ENCODE measurements at places on chromosomes 13 and 19. TPM values are rescaled to one million over a fixed set of nuclear protein-coding genes. Genes with fewer than 3 reads are reported as not detected.
A peak's percentile ranks its signal among the peaks of the same experiment; 100 is the strongest.

GRCh38 chr13:42487221-42487620 lies 86.7 kb upstream of the TNFSF11 start:
- DNase-seq: no peak

- no peak for DNase-seq
Measured at GRCh38 chr13:53151336-53152056, 122.9 kb downstream of the OLFM4 start.

DNA sequence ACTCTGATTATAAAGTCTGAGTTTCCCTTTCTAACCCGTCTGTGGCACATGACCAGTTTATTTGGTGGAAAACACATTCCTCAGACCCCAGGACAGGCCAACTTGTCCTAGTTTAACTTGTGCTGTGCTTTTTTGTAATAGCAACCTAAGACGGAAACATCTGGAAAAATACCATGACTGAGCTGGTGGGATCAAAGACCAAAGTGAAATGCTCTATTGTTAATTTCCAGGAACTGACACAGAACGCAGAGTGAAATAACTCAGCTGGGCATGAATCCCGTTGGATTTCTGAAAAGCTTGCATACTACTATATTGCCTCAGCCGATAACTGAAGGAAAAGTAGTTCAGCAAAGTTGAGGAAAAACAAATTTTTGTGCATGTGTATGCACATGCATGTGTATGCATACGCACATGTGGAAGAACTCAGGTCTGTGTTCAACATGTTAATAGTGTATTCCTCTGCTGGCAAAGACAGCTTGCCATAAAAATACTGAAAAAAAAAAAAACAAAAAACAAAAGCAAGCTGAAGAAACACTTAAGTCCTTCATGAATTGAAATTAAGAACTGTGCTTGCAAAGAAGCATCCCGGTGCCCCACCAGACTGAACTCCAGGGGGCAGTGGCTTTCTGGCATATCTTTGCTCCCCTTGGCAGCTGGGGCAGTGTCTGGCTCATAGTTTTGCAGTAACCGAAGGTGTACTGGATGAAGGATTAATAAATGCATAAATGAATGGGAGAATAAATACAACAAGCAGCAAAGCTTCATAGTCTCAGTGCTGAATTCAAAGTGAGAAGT lies 187.8 kb downstream of the LHFPL6 start:
- no peak for DNase-seq

- DNase-seq: peak; percentile 93
Measured at GRCh38 chr19:18021121-18021755, 13.3 kb downstream of the ARRDC2 start.

GRCh38 chr19:46192992-46193650 lies 36.4 kb upstream of the IGFL1 start:
- DNase-seq: no peak

DNA sequence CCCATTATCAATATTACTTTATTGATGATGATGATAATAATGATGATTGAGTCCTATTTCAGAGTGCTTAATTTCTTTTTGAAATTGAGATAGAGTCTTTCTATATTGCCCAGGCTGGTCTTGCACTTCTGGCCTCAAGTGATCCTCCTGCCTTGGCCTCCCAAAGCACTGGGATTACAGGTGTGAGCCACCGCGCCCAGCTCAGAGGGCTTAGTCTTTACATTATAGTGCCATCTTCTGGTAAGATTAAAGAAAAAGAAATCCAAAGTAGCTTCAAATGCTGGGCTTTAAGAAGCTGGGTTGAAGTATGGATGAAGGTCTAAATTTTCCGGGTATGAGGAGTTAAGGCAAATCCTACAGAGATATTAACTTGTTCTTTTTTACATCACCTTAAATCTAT lies 3.4 kb upstream of the ZNF333 start:
- peak; percentile 73 for DNase-seq

- DNase-seq: no peak
Measured at GRCh38 chr13:98719527-98720250, 32.8 kb downstream of the SLC15A1 start.

- no peak for DNase-seq
Measured at GRCh38 chr13:21596722-21597121, 7.2 kb downstream of the MICU2 start.

DNA sequence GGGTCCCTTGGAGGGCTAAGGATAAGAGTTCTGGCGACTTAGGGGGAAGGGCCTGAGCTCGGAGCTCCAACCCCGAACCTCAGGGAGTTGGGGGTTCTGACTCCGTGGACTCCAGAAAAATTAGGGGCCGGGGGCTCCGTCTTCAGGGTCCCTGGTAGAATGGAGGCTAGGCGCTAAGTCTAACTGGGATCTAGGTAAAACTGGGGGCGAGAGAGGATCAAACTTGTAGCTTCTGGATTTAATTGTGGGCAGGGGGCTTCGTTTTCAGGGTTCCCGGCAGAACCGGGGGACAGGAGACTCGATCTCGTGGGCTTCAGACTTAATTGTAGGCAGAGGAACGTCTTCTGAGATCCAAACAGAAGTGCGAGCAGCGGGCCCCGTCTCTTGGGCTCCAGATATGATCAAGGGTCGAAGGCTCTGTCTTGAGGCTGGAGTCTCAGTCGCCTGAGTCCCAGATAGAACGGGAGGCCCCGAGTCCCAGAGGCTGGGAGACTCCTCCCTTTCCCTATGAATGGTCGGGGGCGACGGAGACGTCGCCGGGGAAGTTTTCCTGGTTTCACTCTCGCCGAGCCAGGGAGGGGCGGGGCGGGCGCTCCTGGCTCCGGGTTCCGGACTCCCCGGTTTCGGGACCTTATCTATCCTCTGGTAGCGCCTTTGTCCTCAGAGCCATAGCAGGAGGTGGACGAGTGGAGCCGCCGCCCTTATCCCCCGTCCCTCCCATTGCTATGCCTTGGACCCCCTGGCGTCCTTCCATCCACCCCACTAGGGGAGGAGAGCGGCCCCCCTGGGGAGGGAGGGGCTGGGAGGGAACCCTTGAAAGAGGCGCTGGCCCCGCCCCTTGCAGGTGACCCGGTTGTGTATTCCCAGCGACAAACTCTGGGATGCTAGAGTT lies 1.3 kb downstream of the NECTIN2 start:
- peak; percentile 83 for DNase-seq

- no peak for DNase-seq
Measured at GRCh38 chr19:33703821-33704220, 82.1 kb downstream of the CHST8 start.

GRCh38 chr19:9620842-9621155 lies 233 bp downstream of the ZNF561 start:
- DNase-seq: no peak

DNA sequence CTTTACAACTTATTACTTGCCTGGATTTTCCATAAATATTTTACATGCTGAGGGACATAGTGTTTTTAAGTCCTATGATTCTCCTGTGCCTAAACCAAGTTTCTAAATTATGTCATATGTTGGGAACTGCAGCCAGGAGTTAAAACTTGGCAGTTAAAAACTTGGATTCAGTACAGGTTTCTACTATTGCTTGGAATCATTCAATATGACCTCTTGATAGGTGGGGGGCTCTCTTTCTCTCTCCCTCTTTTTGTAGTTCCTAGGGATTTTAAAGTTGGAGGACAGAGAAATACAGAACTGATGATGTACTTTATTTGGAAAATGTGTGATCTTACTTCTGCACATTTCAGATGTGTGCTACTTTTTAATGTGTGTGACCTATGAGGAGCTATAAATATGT lies 4.7 kb downstream of the CSNK1A1L start:
- DNase-seq: no peak

GRCh38 chr13:96650301-96650886 lies 343.9 kb downstream of the OXGR1 start:
- no peak for DNase-seq

- DNase-seq: no peak
Measured at GRCh38 chr13:39565036-39565949, 37.7 kb downstream of the LHFPL6 start.

- peak; percentile 78 for DNase-seq
Measured at GRCh38 chr13:112842343-112842856, 126.6 kb upstream of the MCF2L start.

GRCh38 chr13:50446611-50447010 lies 396.9 kb downstream of the DLEU7 start:
- DNase-seq: no peak

- DNase-seq: peak; percentile 62
Measured at GRCh38 chr19:3367628-3368440, 1.5 kb downstream of the NFIC start.

DNA sequence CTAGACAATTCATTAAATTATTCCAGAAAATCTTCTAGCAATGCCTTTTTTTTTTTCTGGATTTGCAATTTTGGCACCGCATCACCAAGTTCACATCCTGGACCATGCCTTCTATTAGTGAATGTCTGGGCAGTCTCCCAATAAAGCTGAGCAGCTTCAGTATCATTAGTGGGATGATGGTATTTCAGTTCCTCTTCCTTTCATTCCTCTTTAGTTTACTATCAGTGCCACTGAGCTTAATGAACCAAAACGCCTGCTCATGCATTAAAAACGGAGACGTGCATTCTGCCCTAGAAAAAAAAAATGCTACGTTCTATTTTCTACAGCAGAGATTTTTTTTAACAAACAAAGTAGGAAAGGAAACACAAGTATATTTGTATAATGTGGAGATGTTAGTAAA lies 343.0 kb downstream of the PCDH9 start:
- no peak for DNase-seq

- DNase-seq: no peak
Measured at GRCh38 chr13:46516599-46517338, 36.2 kb upstream of the LRCH1 start.

- DNase-seq: peak; percentile 88
Measured at GRCh38 chr19:35715981-35716800, 1.6 kb upstream of the KMT2B start.

DNA sequence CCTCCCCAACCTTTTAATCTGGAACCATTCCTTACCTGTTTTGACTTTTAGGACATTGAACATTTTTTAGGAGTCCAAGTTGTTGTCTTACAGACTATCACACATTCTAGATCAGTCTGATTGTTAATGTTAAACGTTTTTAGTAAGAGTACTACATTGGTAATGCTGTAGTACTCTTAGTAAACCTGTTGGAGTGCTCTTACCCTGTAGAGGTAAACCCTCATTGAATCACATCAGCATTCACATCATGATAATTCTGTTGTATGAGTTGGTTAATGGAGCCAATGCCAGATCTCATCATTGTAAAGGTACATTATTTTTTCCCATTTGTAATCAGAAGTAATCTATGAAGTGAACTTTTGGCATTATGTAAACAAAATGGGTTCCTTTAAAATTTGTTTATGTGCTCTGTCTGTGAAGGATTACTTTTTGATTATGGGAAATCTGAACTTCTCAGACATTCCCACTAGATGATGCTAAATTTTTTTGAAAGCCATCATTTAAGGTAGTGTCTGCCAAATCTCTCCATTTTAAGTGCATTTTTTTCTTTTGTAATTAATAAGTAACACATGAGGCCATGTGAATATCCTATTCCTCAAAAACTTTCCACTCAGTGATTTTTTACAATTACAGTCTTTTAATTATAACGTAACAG lies 55.2 kb downstream of the VWA8 start:
- DNase-seq: no peak

- no peak for DNase-seq
Measured at GRCh38 chr13:51950722-51951121, 60.5 kb downstream of the ATP7B start.

GRCh38 chr19:13764821-13765394 lies 586 bp downstream of the MRI1 start:
- DNase-seq: peak; percentile 76

DNA sequence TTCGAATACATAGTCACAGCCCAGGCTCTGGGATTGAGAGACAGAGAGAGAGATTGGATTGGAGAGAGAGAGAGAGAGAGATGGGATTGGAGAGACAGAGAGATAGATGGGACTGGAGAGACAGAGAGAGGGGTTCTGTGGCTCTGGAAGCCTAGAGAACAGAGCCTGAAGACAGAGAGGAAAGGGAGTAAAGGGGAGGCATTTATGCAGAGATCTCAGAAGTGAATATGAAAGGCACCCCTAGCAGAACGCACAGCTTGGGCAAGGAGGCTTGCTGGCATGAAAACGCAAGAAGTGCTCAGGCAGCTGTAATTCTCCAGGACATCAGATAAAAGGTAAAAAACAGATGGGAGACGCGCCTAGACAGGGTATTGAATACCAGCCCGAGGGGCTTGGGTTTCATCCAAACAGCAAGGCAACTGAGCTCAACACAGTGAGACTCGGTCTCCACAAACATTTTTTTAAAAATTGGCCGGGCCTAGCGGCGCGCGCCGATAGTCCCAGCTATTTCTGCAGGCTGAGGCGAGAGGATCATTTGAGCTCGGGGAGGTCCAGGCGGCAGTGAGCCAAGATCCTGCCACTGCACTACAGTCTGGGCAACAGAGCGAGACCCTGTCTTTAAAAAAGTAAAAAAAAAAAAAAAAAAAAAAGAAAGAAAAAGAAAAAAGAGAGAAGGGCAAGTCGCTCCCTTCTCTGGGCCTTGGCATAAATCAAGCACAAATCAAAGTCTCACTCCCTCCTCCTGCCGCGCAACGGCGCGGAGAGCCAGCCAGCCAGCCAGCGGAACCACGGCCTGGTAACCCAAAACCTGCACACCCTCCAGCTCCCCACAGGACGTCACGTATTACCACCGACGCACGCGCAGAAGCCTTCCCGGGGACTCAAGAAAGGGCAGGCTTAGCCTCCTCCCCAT lies 774 bp upstream of the PPP2R1A start:
- DNase-seq: peak; percentile 100

GRCh38 chr13:110312339-110313031 lies 5.4 kb downstream of the COL4A2 start:
- no peak for DNase-seq

GRCh38 chr13:110239280-110240125 lies 67.5 kb downstream of the COL4A1 start:
- DNase-seq: no peak

DNA sequence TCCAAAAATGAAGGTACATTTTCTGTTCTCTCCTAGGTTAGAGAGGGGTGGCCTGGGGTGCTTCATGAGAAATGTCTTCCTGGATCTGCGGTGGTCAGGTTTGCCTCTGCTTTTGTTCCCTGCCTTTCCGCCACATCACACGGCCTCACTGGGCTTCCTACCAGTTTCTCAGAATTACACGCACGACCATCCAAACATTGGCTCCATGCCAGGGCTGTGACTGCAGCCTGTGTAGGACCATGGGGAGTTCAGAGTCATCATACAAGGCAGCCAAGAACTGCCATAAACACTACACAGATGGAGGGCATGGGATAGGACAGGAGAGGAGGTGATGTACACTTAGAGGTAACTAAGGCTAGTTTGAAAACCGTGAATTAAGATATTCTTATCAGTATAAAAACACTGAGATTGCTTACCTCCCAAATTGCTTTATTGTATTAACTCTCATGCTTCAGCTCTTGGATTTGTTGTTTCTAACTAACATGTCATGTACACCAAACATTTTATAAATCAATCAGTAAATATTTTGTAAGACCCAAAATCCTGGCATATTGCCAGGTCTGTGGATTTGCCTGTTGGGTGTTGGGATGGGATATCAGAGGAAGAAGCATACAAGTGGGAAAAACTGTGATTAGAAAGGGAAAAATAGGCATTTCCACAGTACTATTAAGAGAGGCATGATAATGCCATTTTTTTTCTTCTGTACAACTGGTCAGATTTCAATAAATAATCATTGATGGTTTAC lies 45.2 kb downstream of the CDADC1 start:
- DNase-seq: peak; percentile 75

GRCh38 chr19:46299004-46299509 lies 2.2 kb downstream of the HIF3A start:
- peak; percentile 95 for DNase-seq

The LILRA6 gene
- 2.7 TPM for total RNA-seq

The OR7A5 gene
- not detected for total RNA-seq

The ZNF177 gene
- 2.3 TPM for total RNA-seq

The CFAP97D2 gene
- total RNA-seq: not detected

The PSG2 gene
- total RNA-seq: not detected

The EFNB2 gene
- 9.6 TPM for total RNA-seq

The PTGIR gene
- total RNA-seq: 3.8 TPM

The RFPL4A gene
- total RNA-seq: not detected

The ZNF99 gene
- total RNA-seq: 0.08 TPM

The CLDN10 gene
- 0.35 TPM for total RNA-seq

The C1QTNF9B gene
- 3.1 TPM for total RNA-seq

The NCAN gene
- total RNA-seq: not detected
